ENCODE measurements at places on chromosomes 2 and 18. TPM values are rescaled to one million over a fixed set of nuclear protein-coding genes. Genes with fewer than 3 reads are reported as not detected.

Gene SH2D6
- total RNA-seq, result not detected

Gene FSHR
- total RNA-seq, result not detected

Gene FHL2
- 107 TPM for total RNA-seq

Gene DGKD
- 47.9 TPM for total RNA-seq

Gene NOSTRIN
- total RNA-seq, result 18.3 TPM

Gene FIGLA
- total RNA-seq, result not detected

Gene IL37
- total RNA-seq, result not detected

Gene MYOM1
- total RNA-seq, result 27.2 TPM

Gene CTNNA2
- total RNA-seq, result not detected

GRCh38 chr2:150788426-150789140 lies 301.1 kb upstream of the RND3 start:
- no peaks in the 10 kb centered on the region for H3K27me3 ChIP-seq
- no peaks in the 10 kb centered on the region for H3K4me1 ChIP-seq
- H3K36me3 ChIP-seq, result no peaks in the 10 kb centered on the region
- no peak for DNase-seq

DNA sequence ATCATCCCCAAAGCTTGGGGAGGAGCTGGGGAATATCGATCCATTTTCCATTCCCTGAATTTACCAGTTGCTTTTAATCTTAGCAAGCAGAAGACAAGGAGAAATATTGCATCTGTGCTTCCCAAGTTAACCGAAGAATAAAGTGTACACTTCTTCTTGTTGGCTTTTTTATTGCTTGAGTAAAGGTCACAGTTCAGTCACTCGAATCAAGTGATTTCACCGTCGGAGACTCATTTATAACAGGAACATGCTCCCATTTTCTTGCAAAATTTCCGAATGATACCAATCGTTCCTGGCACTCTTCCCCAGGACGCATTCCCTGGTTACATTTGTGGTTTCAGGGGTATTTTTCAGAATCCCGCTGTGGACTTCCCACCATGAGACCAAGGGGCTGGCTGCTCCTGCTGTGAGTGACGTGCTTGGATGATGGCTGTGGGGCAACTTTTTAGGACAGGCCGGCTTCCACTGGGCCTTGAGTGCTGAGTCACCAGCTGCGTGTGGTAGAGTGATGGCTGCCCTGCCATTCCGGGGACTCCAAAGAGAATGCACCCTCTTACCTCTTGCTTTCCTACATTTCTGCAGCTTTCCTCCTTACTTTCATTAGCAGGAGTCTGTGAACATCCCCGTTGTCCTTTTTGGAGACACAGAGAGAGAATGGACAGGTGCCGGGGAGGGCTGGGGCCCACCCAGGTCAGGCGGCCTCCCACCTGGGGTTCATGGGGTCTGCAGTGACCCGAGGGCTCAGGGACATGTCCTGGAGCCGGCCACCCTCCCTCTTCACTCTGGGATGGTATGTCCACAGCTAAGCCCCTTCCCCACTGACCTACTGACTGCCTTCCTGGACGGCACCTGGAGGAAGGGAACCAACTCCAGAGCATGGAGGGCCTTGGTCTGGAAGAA lies 60.7 kb upstream of the HDAC4 start:
- H3K27me3 ChIP-seq, result no peaks in the 10 kb centered on the region
- H3K36me3 ChIP-seq, result no peaks in the 10 kb centered on the region
- H3K4me1 ChIP-seq, result peaks cover 12% of the 10 kb centered on the region
- DNase-seq, result no peak
- no peak overlapping the region for H3K4me3 ChIP-seq

DNA sequence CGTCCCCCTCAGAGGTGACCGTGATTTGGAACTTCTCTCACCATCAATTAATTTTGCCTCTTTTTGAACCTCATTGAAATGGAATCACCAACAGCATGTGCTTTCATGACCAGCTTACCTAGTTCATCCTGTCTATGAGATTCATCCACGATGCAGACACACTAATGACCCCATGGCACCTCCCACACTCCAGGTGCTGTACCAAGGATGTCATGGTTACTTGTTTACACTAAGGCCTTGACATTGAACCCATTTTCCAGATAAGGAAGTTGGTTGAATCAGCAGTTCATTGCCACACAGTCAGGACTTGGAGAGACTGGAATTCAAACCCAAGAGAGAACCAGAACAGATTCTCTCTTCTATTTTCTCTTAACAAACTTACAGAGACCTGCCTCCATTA lies 139.0 kb downstream of the ZFP36L2 start:
- peaks cover 63% of the 10 kb centered on the region for H3K4me1 ChIP-seq
- no peaks in the 10 kb centered on the region for H3K36me3 ChIP-seq
- H3K27me3 ChIP-seq, result no peaks in the 10 kb centered on the region
- H3K4me3 ChIP-seq, result no peak overlapping the region

GRCh38 chr2:234952270-234953115 lies 676 bp downstream of the SH3BP4 start:
- DNase-seq, result no peak
- H3K4me1 ChIP-seq, result peaks cover 28% of the 10 kb centered on the region

DNA sequence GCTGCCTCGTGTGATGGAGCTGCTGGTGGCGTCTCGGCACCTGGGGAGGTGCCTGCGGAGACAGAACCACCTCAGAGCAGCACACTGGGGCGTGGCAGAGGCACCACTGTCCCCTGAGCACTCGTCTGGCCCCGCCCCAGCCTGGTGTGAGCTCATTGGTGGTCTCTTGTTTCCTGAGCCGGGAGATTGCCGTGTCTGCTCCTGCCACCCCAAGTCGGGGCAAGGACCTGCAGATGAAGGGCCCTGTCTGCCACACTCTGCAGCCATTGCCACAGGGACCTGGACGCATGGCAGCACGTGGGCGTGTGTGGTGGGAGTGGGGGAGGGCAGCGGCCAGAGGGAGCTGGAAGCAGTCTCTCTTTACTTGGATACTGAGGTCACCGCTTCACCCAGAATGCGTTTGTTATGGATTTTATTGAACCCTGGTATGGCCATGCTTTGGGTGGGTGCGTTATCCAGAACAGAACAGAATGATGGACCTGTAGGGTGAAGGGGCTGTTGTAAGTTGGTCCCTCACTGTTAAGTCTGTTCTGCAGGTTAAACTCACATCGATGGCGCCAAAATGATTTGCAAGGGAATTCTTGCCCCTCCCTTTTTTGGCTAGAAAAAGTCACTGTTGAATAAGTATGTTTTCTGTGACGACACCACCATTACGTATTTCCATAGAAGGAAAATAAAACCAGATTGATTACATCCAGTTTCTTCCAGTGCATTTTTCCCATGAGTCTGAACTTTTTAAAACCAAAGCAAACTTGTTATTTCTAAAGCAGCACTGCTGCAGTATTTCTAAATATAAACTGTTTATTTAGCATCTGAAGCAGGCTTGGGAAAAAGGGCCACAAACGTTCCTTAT lies 92.0 kb downstream of the USP40 start:
- H3K27me3 ChIP-seq, result no peaks in the 10 kb centered on the region
- peaks cover 2% of the 10 kb centered on the region for H3K4me1 ChIP-seq
- peaks cover 4% of the 10 kb centered on the region for H3K36me3 ChIP-seq
- H3K27ac ChIP-seq, result peak overlapping the region; percentile 60
- H3K4me3 ChIP-seq, result no peak overlapping the region

- no peaks in the 10 kb centered on the region for H3K36me3 ChIP-seq
- no peaks in the 10 kb centered on the region for H3K4me1 ChIP-seq
- H3K27me3 ChIP-seq, result no peaks in the 10 kb centered on the region
- H3K4me3 ChIP-seq, result no peak overlapping the region
- no peak for DNase-seq
- H3K27ac ChIP-seq, result no peak overlapping the region
Observed at GRCh38 chr2:81260320-81260719, 955.8 kb upstream of the LRRTM1 start.

DNA sequence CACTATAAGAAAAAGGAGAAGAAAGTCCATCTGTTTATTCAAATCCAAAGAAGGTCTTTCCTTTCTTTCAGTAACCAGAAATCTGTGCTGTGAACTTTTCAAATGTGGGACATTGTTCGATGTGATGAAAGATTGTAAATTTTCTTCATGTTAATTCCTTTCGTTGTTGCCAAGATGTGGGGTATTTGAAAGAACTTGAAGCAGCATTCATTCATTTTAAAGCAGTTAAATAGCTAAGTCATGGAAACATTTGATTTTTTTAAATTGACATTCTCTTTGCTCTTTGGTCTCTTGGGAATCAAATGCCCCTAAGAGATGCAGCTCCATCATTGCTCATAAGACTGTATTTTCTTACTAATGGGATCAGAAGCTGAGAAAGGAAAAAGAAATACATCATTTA lies 93.7 kb upstream of the EHBP1 start:
- no peaks in the 10 kb centered on the region for H3K27me3 ChIP-seq
- no peak overlapping the region for H3K4me3 ChIP-seq
- DNase-seq, result no peak
- H3K27ac ChIP-seq, result no peak overlapping the region
- H3K4me1 ChIP-seq, result no peaks in the 10 kb centered on the region

- no peak overlapping the region for H3K4me3 ChIP-seq
- H3K36me3 ChIP-seq, result no peaks in the 10 kb centered on the region
- no peak for DNase-seq
- H3K4me1 ChIP-seq, result peaks cover 27% of the 10 kb centered on the region
- no peaks in the 10 kb centered on the region for H3K27me3 ChIP-seq
- H3K27ac ChIP-seq, result no peak overlapping the region
Observed at GRCh38 chr2:42942990-42943493, 150.7 kb upstream of the HAAO start.

DNA sequence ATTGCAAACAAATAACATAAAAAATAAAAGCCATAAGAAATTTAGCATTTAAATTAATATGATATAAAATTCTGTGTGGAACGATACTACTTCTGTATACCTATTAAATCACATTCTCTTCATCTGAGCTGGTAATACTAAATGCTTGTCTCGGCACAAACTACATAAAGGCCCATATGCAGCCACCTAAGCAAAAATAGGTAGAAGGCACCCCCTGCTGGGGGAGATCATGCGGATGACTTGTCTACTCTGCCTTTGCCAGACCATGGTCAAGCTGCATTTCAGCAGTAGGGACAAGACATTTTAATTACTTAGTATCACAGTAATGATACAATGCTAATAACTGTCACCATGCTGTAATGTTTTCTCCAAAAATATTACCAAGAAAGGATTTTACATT lies 108.0 kb downstream of the CDH19 start:
- H3K27ac ChIP-seq, result no peak overlapping the region
- DNase-seq, result no peak
- no peaks in the 10 kb centered on the region for H3K4me1 ChIP-seq
- H3K4me3 ChIP-seq, result no peak overlapping the region

GRCh38 chr18:12973562-12974213 lies 17.5 kb upstream of the CEP192 start:
- no peak for DNase-seq
- no peaks in the 10 kb centered on the region for H3K4me1 ChIP-seq
- H3K27me3 ChIP-seq, result no peaks in the 10 kb centered on the region
- peaks cover 21% of the 10 kb centered on the region for H3K36me3 ChIP-seq
- H3K27ac ChIP-seq, result no peak overlapping the region

DNA sequence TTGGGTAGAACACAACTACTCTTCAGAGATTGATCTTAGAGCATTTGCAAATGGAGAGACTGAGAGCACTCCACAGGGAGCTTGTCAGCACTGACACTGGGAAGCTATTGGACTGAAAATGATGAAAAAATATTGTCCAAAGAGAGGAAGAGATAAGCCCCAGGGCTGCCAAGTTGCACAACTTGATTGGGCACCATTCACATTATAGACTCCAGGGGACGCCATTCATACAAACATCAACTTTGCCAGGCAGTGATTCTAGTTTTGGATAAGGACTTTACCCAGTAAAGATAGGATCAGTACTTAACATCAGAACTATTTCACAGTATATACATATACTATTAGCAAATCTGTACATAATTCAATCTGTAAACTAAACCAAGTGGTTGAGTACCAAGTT lies 79.6 kb upstream of the MYCN start:
- no peaks in the 10 kb centered on the region for H3K27me3 ChIP-seq
- no peak for DNase-seq
- H3K4me3 ChIP-seq, result no peak overlapping the region
- H3K36me3 ChIP-seq, result no peaks in the 10 kb centered on the region
- no peak overlapping the region for H3K27ac ChIP-seq
- no peaks in the 10 kb centered on the region for H3K4me1 ChIP-seq

DNA sequence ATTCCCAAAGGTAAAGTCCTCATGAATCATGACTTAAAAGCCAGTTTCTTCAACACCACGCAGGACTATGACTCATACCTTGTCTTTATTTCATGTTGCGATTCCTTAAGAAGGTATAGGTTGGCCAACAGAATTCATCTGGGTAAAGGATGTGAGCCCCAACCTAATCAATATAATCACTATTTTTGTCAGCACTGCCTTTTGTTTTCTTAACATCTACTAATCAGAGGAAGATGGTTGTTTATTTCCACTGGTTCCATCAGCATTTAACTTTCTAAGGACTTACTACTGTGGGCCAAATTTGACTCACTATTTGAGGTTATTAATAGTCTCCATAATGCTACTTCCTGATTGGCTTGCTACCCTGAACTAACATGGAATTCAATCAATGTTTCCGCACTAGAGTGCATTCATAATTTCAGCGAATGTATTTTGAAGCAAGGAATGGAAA lies 78.6 kb downstream of the SCG2 start:
- H3K27me3 ChIP-seq, result no peaks in the 10 kb centered on the region
- H3K4me1 ChIP-seq, result no peaks in the 10 kb centered on the region
- no peak overlapping the region for H3K27ac ChIP-seq
- no peak for DNase-seq
- no peak overlapping the region for H3K4me3 ChIP-seq

DNA sequence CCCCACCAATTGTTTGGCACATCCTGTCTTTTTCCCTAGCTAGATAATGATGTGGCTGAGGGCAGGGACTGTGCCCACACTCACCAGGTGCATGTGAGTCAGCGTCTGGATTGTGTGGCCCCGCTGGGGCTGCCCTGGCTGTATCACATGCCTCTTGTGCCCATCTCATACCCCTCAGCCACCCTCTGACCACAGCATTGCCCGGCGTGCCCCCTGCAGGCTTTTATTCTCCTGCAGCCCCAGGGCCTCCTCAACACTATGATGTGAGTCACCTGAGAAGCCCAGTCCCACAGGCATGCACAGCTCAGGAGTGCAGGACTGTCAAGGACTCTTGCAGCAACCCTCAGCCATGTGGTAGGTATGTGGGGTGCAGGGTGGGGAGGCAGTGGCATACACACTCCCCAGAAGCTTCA lies 14.8 kb upstream of the STEAP3 start:
- no peaks in the 10 kb centered on the region for H3K27me3 ChIP-seq
- H3K4me1 ChIP-seq, result no peaks in the 10 kb centered on the region
- no peak overlapping the region for H3K4me3 ChIP-seq

GRCh38 chr18:62715759-62716615 lies 646 bp downstream of the PHLPP1 start:
- peak overlapping the region; percentile 82 for H3K27ac ChIP-seq

- no peaks in the 10 kb centered on the region for H3K4me1 ChIP-seq
- no peak overlapping the region for H3K27ac ChIP-seq
- H3K4me3 ChIP-seq, result no peak overlapping the region
- H3K27me3 ChIP-seq, result no peaks in the 10 kb centered on the region
- DNase-seq, result no peak
Observed at GRCh38 chr2:46634905-46635304, 155.5 kb downstream of the TMEM247 start.

DNA sequence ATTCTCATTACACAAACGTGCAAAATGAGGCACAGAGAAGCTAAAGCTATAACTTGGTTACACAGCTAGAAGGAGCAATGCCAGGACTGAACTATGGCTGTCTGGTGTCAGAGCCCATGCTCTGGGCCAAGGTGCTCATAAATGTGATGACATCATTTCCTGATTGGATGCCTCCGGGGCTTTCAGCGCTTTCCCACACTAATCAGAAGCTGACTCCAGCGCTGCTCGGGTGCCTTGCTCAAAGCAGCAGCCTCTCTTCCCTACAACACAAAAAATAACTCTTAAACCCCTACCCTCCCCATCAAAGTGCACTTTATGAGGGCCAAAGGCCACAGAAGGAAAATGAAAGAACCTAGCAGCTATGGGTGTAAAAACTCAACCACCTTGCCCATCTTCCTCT lies 90.7 kb downstream of the STK39 start:
- DNase-seq, result no peak
- no peak overlapping the region for H3K27ac ChIP-seq
- no peaks in the 10 kb centered on the region for H3K27me3 ChIP-seq
- no peak overlapping the region for H3K4me3 ChIP-seq
- H3K36me3 ChIP-seq, result peaks cover 3% of the 10 kb centered on the region
- H3K4me1 ChIP-seq, result peaks cover 8% of the 10 kb centered on the region

Measured in thoracic aorta (tissue), 2 donors.